NCI-H187 treated with DMSO at 0.1 percent for 48 hours (cell line): ENCODE measurements at places on chromosomes 1 and 21.

GRCh38 chr21:46243960-46244361, 15.4 kb upstream of the LSS start:
- DNase-seq, result no peak

- no peak for DNase-seq
These were observed 332.5 kb upstream of the CAMK1G start for GRCh38 chr1:209250861-209251636.

- DNase-seq, result no peak
These were observed 815.5 kb upstream of the ADGRL4 start for GRCh38 chr1:79822053-79822452.

- no peak for DNase-seq
These were observed 108.6 kb downstream of the CASZ1 start for GRCh38 chr1:10687782-10688408.

GRCh38 chr1:13617108-13617507, 33.5 kb downstream of the PDPN start:
- DNase-seq, result no peak

- DNase-seq, result no peak
These were observed 13.7 kb upstream of the RPL5 start for GRCh38 chr1:92817986-92818764.

DNA sequence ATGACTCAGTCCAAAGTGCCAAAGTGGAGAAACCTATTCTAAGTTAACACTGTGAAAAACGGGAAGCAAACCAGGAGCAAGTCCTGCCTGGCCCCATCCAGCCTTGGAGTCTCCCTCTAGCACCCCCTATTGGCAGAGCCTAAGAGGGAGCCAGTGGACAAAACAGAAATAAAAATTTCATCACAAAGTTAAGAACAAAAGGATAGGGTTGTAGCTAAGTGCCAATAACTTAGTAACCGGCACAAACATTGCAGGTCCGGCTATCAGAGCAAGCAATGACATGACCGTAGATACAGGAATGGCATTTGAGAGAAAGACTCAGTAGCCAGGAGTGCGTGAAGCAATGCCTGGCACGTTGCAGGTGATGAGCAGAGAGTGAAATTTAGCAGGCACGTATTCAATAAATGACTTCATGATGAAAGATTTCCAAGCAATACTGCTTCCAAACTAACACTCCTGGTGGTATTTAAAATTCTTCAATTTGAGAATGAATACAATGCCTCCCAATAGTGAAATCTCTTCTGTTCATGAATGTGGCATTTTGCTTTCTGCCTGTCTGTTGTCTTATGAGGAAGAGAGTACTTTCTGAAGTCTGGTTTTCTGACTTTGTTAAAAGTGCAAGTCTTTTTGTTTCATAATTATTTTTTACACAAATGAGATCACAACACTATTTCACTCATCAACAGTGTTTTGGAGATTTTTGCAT, 391.0 kb downstream of the OMA1 start:
- no peak for DNase-seq

- DNase-seq, result no peak
These were observed 80.4 kb upstream of the TARDBP start for GRCh38 chr1:10932088-10932487.

DNA sequence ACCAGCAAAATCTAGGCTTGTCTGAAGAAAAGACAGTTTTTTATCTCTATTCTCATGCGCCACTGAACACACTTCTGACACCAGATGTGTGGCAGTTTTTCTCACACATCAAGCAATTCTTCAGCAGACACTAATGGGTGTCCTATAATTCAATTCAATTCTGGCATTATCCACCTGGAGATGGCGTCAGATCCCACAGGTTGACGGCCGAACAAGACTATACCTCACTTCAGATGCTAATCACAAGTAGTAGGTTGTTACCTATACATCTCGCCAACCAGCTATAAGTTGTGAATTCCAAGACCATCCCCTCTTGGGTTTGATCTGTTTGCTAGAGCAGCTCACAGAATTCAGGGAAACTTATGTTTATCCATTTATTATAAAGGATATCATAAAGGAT, 89.9 kb upstream of the ARTN start:
- DNase-seq, result no peak

DNA sequence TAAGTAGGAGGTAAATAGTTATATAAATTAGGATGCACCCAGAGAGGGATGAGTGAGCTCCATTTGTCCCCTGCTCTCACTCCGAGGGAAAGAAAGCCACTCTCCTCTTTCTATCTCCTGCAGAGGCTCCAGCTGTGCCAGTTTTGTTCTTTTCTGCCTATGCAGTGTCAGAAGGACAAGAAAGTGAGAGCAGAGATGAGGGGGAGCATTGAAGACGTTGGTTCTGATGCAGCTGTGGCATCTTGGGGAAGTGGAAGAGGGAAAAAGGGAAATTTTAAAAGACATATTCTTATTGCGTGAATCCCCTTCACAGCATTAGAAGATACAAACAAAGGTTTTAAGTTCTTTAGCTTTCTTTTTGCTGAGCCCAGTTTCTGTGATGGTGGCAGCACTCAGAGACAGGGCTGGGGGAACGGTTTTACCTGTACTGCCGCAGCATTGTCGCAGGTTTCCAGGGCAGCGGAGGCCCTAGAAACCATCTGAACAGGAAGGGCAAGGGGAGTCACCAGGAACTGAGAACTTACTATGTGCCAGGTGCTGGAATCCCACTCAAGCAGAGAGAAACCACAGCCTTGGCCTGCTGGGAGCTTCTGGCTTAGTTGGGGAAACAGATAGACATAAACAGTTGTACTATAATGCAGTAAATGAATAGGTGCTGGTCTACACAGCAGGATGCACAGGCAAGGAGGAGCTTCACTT, 44.9 kb upstream of the USP24 start:
- DNase-seq, result no peak

- no peak for DNase-seq
These were observed 4.2 kb downstream of the TTC39A start for GRCh38 chr1:51325878-51326755.

DNA sequence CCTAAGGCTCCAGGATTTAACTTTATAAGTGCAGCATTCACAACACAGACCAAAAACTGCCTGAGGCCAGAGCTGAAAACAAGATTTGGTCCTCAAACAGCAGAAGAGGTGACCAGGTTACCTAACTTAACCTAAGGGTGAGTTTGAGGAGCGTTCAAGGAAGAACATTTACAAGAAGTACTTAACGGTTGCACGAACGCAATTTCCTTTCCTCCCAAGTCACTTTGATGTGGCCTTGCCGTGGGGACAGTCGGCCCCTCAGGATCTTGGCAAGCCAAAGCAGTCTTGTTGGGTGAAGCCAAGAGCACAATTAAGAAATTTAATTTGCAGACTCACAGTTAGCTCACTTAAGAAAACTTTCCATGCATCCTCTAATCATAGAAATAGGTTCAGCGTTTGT, 202.6 kb upstream of the COA6 start:
- no peak for DNase-seq

DNA sequence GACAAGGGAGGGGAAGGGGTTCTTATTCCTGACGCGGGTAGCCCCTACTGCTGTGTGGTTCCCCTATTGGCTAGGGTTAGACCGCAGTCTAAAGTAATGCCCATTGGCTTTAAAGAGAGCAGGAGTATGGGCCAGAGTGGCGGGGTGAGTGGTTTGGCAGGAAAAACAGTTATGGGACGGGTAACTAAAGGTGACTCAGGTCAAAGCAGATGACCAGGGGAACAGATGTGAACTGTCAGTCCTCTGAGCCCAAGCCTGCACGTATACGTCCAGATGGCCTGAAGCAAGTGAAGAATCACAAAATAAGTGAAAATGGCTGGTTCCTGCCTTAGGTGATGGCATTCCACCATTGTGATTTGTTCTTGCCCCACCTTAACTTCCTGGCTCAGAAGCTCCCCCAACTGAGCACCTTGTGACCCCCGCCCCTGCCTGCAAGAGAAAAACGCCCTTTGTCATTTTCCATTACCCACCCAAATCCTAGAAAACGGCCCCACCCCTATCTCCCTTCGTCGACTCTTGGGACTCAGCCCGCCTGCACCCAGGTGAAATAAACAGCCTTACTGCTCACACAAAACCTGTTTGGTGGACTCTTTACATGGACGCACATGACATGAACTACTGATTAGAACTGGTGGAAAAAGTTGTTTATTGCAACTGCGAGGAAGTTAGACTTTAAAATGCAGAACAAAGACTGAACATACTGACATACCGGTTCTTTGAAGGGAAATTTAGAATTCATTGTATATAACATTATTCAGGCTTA, 758 bp upstream of the ATAD3B start:
- DNase-seq, result no peak

GRCh38 chr1:222749927-222750326, 12.9 kb downstream of the FAM177B start:
- DNase-seq, result no peak

DNA sequence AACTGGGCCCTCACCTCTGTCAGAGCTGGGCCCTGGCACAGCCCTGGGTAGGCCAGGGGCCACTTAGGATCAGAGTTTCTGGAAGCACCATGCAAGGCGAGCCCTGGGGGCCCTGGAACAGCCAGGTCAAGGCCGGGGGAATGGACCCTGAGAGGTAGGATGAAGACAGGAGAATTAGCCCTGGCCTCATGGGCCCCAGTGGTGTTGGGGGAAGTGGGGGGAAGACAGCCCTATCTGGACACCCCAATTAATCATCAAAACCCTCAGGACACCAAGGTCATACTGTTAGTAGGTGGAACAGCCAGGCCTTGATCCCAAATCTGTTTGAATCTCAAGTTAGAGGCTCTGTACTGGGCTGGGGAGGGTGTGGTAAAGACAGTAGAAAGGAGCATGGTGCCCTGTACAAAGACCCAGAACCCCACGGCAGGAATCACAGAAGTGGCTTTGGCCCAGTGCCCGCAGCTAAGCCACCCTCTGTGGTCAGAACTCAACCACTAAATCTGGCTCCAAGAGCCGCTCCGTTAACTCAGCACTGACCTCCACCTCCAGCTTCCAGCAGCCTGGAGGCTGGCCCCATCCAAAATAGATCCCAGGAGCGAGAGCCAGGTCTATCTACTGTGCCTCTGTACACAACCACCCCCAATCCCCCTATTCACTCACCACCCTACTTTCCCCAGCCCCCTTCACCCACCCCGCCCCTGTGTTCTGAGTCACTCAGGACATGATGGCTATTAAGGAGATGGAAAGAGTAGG, 14.0 kb upstream of the TRIM63 start:
- DNase-seq, result no peak

GRCh38 chr1:239458144-239458500, 71.8 kb downstream of the CHRM3 start:
- DNase-seq, result no peak

GRCh38 chr1:200660719-200661118, 9.0 kb downstream of the DDX59 start:
- DNase-seq, result no peak
